ENCODE measurements at places on chromosomes 3 and 15.

DNA sequence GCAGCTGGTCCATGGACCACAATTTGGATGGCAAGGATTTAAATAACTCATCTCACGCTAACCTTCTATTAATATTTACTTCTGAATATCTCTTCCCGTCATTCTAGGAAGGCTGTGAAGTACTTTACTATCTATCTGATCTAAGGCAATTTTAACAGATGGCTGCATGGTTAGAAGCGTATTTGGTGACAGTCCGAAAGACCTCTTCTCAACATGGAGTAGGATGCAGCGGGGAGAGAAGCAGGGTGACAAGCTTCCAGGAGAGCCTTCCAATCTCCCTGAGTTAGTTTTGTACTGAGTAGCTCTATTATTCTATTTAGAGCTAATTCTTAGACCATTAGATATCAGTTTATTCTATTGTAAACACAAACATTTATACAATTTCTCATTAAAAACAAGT is 309.4 kb downstream of the PLCL2 start:
- no peak for DNase-seq

DNA sequence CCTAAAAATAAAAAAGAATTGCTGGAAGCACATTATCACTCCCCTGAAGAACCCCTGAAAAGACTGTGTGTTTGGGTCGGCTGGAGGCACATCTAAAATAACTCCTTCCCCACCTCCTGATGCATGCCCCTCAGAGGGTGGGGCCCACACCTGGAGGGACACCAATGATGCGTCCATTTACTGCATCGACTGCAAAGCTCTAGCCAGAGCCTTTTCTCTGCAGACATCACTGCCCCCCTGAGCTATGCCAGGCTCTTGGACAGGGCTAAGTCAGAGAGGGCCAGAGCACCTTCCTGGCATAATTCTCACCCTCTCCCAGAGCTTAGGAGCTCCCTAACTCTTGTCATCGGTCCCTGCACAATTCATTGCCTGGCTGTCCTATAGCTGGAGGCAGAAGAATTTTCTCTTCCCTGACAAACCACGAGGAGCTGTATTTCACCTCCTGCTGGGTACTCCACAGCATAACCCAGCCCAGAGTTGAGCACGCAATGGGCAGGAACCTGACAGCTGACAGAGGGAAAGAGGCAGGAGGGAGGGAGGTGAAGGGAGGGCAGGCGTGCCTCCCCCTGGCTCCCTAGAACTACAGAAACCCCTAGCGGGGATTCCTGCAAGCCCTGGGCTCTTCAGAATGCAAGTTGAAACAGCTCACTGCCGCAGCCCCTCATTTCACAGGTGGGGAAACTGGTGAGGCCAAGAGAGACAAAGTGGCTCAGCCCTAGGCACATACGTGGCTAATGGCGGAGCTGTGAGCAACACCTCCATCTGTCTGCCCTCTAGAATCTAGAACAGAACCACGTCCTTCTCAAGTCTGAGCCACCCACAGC is 46.6 kb downstream of the XXYLT1 start:
- DNase-seq: no peak

DNA sequence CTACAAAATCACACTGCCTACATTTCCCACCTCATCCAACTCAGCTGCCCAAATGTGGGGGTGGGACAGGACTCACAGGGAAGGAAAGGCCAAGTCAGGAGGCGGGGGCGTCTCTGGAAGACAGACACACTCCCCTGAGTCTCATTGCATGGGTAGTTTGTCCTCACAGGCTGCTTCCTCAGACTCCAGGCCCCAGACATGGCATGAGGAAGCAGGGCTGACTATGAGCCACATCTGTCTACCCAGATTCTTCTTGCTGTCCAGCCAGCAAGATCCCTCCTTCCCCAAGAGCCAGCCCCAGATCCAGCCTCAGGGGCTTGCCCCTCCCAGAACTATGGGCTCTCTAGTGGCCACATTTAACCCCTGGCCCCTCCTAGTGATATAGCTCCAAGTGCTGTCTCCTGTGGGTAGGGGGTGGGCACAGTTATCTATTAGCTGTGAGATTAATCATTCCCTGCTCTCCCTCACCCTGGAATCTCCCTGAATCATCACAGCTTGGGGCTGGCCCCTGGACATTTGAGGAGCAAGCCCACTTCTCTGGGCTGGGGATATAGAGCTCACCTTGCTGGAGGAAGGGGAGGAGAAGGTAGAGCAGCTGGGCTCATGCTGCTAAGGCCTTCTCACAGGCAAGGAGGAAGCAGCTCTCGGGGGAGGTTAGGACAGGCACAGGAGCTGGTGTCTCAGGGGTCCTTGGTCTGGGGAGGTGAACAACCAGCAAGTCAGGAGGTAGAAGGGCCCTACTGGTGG is 2.1 kb upstream of the CCDC33 start:
- DNase-seq: no peak

DNA sequence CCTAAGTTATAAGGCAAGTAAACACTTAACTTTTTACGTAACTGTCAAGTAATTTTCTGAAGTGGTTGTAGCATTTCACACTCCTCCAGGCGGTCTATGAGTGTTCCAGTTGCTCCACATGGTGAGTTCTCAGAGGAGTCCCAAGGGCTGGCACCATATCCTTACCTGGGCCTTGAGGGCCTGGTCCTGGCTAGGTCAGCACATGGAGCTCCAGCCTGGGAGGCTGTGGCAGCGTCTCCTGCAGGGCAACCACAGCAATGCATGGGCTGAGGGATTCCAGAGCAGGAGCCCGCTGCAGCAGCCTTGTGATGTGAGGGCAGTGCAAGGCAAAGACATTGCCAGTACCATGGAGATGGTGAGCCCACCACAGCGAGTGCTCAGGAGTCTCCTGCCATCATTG is 32.2 kb upstream of the LYZL4 start:
- DNase-seq: no peak

Data from HS-27A (cell line).